ENCODE measurements at places on chromosomes 1 and 21. TPM values are rescaled to one million over a fixed set of nuclear protein-coding genes. Genes with fewer than 3 reads are reported as not detected.
A peak's percentile ranks its signal among the peaks of the same experiment; 100 is the strongest.

DNA sequence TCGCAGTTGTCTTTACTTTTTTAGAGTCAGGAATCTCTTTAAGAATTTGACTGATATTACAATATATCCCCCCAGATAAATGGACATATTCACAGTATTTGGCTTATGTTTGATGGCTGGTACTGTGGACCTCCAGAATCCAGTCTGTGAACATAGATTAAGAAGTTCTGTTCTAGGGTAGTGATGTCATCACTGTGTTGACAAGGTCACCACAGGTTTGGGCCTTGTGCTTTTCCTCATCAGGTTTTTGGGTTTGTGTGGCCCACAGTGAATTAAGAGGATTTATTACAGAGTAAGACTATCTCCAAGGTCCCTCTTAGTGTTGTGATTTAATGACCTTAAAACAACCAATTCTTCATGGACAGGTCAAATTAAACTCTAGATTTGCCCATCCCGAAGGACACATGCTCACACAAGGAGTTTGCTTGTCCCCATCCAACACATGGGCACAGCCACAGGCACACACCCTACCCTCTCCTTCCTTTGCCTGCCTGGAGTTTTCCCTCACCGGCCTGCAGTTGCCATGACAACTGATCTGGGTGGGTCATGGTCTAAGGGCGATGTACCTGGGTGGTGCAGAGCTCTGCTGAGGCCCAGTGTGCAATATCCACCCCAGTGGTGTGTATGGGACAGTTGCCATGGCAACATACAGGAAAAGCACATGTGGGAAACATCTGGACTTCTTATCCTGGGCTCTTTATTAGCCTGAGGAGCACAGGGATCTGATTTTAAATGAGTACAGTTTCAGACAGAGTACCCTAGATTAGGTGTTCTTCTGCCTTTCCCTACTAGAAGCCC, 98.6 kb downstream of the NAV1 start:
- DNase-seq: no peak

DNA sequence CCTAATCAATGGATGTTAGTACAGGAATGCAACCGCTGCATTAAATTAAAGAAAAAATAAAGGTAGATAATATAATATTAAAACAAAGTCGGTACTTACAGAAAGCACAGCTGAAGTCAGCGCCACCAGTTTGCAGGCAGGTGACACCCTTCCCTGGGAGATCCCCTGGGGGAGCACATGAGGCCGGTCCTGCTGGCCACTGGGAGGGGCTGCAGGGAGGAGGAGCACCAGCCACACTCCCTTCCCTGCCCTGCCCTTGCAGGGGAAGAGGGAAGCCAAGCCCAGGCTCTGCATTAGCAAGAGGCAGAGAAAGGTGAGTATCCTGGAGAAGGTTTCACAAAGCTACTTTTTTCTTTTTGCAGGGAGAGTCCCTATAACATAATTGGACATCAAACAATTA, 507.0 kb downstream of the AJAP1 start:
- DNase-seq: no peak

GRCh38 chr1:18561967-18562366, 68.7 kb upstream of the PAX7 start:
- no peak for DNase-seq

GRCh38 chr1:25809929-25810328, 9.8 kb upstream of the MTFR1L start:
- no peak for DNase-seq

DNA sequence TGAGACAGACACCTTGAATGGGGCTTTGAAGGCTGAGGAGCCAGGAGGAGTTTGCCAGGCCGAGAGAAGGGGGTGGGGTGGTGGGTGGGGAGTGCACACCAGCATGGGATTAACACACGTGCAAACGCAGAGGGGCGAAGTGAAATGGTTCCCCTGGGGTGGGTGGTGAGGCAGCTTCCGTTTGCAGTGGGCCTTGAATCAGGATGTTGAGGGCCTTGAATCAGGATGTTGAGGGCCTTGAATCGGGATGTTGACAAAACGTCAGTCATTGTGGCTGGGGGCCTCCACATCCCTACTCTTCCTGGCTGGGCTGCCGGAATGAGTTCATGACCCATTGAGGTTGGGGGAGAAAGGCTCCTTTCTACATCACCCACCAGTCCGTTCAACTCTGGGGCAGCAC, 16.6 kb downstream of the LDLRAP1 start:
- no peak for DNase-seq

GRCh38 chr1:147892731-147893214, 9.8 kb upstream of the GJA8 start:
- peak; percentile 57 for DNase-seq

- DNase-seq: no peak
These were observed 3.5 kb downstream of the SLC66A1 start for GRCh38 chr1:19315378-19316198.

- DNase-seq: no peak
These were observed 59.9 kb upstream of the SOX13 start for GRCh38 chr1:204013052-204013451.

DNA sequence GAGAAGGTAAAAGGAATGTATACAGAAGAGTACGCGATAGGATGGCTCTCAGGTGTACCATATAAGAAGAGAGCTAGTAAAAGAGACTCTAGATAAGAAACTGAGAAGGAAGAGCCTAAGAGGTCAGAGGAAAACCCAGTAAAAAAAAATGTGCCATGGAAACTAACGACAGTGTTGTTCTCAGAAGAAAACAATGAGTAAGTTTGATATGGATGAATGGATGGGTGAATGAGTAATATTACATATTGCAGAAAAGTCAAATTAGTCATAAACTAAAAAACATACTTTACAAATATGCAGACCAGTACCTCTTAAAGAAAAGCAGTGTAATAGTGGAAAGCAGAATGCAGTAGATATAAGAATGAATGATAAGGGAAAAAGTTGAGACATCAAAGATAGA, 316.2 kb downstream of the HMCN1 start:
- DNase-seq: no peak

DNA sequence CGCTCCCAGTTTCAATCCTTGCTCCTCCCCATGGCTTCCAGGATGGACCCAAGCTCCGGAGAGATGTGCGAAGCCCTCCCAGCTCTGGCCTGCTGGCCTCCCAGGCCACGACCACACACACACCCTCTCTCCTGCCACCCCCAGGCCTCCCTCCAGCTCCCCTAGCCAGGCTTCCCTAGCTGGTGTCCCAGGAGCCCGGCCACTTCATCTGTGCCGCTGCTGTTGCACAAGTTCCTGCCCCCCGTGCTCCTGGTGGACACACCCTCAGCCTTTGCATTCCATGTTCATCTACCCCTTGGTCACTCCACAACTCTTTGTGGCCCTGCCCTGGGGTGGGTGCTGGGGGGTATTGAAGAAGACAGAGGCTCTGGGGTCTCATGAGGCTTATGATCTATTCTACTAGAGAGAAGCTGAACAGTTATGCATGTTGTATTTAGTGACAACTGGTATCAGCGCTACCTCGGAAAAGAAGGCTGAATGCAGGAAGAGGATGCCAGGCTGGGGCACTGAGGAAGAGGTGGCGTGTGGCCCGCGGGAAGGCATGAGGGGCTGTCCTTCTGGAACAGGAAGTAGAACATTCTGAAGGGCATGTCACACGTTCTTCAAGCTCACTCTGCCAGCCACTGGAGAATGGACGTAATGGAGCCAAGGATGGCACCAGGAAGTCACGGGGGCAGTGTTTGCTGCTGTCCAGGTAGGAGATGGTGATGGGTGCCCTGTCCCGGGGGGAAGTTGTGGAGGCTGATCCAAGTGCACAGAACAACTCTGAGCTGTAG, 172.4 kb downstream of the PSMG1 start:
- DNase-seq: no peak

DNA sequence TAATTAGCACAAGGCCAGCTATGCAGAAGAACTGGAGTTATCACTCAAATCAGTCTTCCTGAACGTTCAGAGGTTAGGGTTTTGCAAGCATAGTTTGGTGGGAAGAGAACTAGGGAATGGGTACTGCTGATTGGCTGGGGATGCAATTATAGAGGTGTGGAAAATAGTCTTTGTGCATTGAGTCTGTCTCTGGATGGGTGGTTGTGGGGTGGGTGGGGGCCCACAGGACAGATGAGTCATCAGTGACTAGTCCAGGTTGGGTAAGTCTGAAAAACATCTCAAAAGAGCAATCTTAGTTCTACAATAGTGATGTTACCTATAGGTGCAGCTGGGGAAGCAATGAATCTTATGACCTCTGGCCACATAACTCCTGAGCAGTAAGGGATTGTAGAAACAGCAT, 89.7 kb upstream of the HMCN1 start:
- no peak for DNase-seq

GRCh38 chr1:223074445-223075300, 68.4 kb downstream of the TLR5 start:
- no peak for DNase-seq

- DNase-seq: no peak
These were observed 31.3 kb downstream of the FCRL5 start for GRCh38 chr1:157521056-157521455.

DNA sequence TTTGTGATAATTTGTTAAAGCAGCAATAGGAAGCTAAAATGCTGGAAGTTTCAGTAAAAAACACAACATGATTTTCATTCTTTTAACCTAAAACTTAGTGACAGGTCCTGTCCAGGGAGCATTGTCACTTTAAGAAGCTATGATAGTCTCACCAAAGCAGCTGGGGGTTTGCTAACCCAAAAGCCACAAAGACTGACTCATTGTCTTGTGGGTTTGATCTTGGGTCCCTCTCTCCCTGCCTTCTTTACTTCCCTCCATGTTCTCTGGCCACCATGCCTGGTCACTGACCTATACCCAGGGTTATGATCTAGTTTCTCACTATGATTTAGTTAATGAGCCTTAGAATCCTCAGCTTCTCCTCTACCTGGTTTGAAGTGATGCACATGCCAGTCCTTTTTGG, 213.5 kb upstream of the PTGFR start:
- no peak for DNase-seq

DNA sequence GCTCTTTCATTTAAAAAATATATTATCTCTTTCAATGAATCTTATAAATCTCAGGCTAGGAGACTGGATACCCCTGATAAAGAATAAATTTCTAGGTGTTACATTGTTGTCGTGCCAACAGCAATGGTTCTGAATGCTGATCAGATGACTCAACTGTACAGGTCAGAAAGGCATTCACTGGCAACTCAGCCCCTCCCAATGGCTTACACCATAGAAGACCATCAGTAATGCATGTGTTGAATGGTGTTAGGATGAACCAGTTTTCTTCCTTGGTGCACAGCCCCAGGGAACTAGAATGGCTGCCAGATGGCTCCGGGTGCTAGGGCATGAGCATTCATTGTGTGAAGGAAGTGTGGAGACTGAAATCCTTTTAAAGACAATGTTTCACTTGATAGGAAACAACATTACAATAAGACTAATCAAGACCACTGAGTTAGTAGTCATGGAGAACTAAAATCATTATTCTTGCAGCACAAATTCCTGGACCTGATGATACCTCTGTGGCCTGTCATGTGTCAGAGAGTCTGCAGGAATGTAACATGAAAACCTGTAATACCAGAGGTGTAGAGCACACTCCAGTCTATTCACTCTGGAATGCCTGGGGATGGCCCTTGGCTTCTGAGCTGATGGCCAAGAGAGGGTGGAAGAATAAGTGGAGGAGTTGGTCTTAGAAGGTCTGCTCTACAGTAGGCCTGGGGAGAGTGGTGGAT, 187.7 kb upstream of the LMO4 start:
- no peak for DNase-seq

- no peak for DNase-seq
These were observed 473 bp upstream of the BRDT start for GRCh38 chr1:91948501-91949355.

DNA sequence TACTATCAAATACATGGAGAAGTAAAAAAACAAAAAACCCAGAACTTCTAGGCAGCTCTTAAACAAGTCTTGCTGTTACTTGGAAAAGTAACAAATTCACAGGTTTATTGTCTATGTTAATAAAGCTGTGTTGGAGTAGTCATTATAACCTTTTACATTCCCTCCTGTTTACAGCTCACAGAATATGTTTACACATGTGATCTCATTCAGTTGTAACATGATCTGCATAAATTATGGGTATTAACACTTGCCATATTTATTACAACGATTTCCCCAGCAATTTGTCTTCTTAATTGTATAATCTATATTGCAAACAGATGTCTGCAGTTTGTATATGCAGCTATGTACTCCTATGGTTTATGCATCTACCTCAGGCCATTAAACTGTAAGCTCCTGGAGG, 28.6 kb downstream of the ERG start:
- DNase-seq: no peak

DNA sequence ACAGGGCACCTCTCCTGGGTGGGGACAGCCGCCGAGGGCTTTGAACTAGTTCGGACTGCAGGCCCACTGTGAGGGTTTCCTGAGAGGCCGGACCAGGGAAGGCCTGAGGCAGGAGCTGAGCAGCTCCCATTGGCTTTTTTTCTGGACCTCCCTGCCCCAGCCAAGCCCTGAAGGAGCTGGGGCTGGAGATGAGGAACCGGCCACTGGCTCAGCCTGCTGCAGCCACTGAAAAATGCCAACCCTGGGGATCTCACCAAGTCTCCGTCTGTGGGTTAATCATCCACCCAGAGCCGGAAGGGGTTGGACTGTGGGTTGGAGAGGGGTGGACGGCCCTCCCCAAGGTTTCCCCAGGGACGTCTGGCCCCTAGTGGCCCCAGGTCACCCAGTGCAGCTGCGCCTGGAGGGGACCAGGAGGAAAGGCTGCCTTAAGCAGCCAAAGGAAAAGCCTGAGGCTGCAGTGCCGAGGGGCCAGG, 2.5 kb downstream of the VWA1 start:
- DNase-seq: peak; percentile 72

GRCh38 chr1:10910681-10911489, 101.6 kb upstream of the TARDBP start:
- no peak for DNase-seq

- DNase-seq: no peak
These were observed 21.0 kb upstream of the ARF1 start for GRCh38 chr1:228061411-228062084.

DNA sequence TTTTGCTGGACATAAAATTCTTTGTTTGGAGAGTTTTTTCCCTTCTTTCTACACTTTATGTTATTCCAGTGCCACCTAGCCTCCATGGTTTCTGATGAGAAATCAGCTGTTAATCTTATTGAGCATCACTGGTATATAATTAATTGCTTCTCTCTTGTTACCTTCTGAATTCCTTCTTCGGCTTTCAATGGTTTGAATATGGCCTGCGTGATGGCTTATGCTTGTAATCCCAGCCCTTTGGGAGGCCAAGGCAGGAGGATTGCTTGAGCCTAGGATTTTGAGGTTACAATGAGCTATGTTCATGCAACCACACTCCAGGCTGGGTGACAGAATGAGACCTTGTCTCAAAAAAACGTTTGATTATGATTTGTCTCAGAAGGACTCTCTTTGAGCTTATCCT, 13.0 kb upstream of the CNIH4 start:
- peak; percentile 34 for DNase-seq

DNA sequence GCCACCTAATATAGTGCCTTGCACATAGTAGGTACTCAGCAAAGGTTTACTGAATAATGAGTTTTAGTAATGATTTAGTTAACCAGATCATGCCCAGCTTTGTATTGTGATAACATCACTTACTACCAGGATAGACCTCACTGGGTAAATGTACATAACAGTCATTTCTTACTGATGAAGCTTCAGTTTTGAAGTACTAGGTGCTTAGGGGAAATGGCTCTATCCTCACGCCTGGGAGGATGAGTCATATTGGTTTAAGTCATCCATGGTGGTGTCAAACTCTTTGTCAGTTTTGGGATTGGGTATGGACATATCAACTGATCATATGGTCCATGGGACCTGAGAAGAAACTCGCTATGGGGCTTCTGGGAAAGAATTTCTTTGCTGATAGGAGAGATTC, 90.6 kb upstream of the USP24 start:
- no peak for DNase-seq

Gene RNU1-3
- 6.5 TPM for polyA plus RNA-seq

Gene AMY2A
- not detected for polyA plus RNA-seq

Gene ESPN
- polyA plus RNA-seq: 0.18 TPM

Gene RPAP2
- polyA plus RNA-seq: 6.6 TPM

Gene PLXNA2
- 0.45 TPM for polyA plus RNA-seq

Gene HCRTR1
- not detected for polyA plus RNA-seq

Gene CLIC6
- polyA plus RNA-seq: 0.08 TPM

Gene FASLG
- polyA plus RNA-seq: 0.04 TPM

Measured in A549 (cell line).